Lung microvascular endothelial cell (primary cell): ENCODE measurements at places on chromosomes 5 and 9.
A peak's percentile ranks its signal among the peaks of the same experiment; 100 is the strongest.

GRCh38 chr5:141517880-141518617 is 29.2 kb downstream of the PCDHGC5 start:
- DNase-seq, result no peak

DNA sequence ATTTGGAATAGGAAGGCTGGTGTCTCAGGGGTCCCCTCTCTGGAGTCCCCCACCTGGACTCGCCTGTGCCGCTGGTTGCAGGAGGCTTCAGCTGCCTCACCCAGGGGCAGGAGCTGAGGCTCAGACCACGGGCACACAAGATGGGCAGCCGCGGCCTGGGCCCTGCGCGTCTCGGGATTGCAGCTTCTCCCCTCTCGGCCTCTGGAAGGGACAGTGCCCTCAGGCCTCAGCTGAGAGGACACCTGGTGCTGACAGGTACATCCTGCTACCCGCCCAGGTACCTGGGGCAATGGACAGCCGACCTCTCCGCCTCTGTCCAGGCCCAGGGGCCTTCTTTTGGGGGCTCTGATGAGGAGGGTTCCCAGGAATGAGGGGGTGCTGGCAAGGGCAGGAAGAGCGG is 38.3 kb downstream of the UNC5A start:
- no peak for DNase-seq

GRCh38 chr9:79264041-79264440 is 307.7 kb upstream of the TLE4 start:
- DNase-seq, result no peak

DNA sequence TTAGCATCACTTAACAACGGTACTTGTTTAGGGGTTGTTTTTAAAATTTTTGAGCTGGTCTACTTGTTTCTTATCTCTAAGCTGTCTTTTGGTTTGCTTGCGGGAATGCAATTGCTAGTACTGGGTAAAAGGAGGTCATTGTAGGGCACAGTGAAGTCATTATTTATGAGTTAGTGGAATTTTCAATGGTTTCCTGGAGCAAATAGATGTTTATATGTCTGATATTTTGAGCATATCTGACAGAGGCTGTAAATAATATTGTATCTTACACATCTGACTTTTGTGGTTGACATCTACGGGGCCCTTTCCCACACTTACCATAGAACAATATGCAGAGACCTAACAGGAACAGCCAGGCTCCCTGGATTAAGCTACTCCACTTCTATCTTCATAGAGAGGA is 90.4 kb upstream of the IL6ST start:
- DNase-seq, result no peak

DNA sequence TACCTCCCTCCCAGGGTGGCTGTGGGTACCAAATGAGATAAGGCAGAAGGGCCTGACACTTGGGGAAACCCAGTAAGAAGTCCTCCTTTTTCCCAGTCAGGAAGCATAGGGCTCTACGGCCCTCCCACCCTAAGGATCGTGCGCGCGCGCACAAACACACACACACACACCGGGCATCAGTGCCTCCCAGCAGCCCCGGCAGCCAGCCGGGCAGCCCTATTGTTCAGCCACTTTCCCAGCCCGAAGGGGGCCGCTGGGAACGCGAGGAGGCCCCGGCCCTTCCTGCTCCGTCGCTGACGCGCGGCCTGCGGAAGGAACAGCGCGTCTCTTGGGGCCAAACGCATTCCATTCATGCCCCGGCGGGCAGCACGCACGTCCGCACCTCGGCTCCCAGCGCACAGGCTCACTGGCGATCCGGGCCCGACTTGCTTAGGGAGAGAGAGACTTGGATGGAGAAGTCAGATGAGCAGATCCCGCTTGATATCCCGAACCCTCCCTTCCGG is 22.6 kb downstream of the DUSP1 start:
- peak; percentile 98 for DNase-seq

GRCh38 chr5:40675396-40676133 is 4.2 kb upstream of the PTGER4 start:
- no peak for DNase-seq

DNA sequence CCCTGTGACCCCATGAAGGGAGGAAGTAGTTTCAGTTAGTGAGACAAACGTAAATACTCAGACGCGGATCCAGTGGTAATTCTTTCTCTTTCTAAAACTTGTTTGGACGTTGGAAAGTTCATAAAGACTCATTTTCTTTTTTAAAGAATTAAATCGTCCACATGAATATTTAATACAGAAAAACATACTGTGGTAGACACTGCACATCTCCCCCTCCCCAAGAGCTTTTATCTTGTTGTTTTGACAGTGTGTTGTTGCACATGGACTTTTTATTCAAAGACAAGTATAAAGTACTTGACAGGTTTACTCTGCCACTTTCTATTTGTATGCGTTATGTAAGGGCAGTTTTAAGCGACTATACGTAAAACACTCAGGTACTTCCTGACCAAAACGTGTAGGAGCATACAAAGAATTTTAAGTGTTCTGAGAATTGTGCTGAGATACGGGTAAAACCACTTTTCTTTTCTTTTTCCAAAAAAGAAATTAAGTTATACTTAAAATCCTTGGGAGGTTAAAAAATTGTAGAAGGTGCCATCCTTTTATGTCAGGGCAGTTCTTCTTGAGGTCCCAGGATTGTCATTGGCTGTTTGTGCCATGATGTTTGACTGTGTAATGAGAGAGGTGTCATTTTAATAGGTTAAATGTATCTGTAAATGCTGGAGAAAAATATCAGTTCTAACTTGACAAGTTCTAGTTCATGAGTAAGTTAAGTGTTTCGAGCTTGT is 1.3 kb downstream of the NIPBL start:
- peak; percentile 69 for DNase-seq

DNA sequence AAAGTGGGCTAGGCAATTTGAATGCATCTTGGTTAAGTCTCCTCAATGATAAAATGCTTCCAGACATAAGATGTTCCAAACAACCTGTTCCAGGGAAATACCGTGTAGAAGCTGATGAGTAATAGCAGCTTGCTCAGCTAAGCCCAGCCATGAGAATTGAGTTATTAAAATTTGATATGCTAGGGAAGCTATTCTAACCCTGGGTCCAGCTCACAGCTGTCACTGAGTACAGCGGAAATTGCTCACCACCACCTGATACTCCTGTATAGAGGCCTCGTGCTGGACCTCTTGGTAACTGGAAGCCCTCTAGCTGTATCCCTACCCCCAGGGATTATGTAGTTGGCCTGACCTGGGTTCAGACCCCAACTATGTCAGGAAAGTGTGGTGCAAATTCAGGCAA is 521.3 kb upstream of the TRPC7 start:
- DNase-seq, result no peak

- no peak for DNase-seq
These were observed 60.2 kb downstream of the TSTD2 start for GRCh38 chr9:97572892-97573365.

DNA sequence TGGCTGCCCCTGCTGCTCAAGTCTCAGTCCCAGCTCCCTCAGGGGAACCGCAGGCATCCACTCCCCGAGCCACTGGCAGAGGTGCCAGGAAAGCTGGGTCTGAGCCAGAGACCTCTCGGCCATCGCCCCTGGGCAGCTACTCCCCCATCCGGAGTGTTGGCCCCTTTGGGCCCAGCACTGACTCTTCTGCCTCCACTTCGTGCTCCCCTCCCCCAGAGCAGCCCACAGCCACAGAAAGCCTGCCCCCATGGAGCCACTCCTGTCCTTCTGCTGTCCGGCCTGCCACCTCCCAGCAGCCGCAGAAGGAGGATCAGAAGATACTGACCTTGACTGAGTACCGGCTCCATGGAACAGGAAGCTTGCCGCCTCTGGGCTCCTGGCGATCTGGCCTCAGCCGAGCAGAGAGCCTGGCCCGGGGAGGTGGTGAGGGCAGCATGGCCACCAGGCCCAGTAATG is 49.8 kb upstream of the TESK1 start:
- no peak for DNase-seq

DNA sequence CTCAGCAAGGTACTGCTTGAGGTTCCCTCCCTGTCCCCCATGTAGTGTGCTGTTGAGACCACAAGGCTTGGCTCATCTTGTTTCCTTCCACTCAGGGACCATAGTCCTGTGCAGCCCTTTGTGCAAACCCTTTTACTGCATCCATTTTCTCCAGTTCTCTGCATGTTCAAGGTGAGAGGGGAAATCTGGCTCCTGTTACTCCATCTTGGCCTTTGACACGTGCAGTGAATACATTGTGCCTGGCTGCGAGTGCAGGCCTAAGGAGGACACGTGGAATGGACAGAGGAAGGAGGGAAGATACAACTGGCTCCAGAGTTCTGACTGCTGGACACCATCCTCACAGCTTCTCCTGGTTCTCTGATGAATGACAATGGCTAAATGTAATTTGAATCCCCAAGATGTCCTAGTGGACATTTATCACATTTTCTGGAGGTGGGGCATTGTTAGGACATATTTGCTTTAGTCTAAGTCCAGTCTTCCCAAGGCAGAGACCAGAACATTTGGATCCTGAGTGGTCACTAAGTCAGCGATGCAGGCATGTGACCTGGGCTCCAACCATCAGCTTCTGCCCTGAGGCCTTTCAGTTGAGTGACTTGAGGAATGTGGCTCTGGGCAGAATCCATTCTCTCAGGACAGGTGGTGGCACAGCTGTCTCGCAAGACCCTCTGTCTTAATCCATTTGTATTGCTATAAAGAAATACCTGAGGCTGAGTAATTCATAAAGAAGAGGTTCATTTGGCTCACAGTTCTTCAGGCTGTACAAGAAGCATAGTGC is 189.0 kb upstream of the DAP start:
- no peak for DNase-seq

GRCh38 chr5:134446938-134447337 is 35.3 kb upstream of the CDKN2AIPNL start:
- DNase-seq, result no peak

DNA sequence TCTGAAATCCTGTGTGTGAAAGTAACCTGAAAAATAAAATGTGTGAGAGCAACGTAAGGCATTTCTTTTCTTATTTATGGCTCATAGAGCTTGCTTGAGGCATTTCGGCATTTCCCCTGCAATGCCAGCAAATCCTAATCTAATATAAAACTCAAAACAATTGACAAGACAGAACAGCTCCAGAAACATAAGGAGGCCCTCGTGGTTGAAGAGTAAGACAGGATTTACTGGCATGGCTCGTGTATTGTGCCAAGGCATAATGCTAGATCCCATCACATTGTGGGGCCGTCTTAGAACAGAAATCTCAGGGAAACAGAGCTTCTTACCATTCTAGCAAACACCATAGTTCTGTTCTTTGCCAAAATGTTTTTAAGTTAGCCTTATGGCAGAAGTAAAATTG is 166.2 kb downstream of the NTRK2 start:
- DNase-seq, result no peak

- DNase-seq, result no peak
These were observed 29.7 kb downstream of the PDE4D start for GRCh38 chr5:59863777-59864176.

DNA sequence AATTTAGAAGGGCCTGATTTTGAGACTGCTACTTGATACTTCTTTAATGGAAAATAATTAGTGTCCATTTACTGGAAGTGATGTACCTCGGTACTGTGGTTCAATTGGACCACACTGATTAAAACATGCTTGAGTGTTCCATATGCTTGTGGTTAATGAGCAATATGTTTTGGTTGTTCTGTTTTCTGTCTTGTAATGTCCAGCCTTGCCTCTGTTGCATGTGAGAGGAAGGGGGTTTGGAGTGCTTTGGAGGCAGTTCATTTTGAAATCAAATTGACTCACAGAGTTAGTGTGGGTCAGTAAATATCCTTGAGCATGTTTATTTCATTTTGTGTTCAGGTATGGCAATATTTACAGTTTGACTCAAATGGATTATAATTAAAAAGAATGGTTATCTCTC is 334.4 kb downstream of the ARHGEF28 start:
- no peak for DNase-seq

- no peak for DNase-seq
These were observed 14.1 kb downstream of the CFAP95 start for GRCh38 chr9:69834591-69835184.

GRCh38 chr9:92276331-92277032 is 17.0 kb downstream of the IARS1 start:
- no peak for DNase-seq

- peak; percentile 13 for DNase-seq
These were observed 33.2 kb downstream of the PTGR1 start for GRCh38 chr9:111566234-111566633.

DNA sequence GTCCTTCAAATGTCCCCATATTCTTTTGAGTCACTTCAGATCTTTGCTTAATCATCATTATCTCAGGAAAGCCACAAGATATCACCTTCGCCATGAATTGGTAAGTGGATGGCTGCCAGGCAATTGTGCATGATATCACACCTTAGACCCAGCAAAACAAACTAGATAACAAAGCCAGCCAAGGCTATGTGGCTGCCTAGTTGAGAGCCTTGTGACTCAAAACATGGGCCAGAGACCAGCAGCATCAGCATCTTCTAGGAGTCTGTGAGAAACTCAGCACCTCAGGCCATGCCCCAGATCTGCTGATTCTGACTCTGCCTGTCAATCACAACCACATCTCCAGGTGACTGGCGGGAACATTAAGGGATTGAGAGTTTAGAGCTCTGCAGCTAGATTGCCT is 82.8 kb downstream of the SLIT3 start:
- no peak for DNase-seq

DNA sequence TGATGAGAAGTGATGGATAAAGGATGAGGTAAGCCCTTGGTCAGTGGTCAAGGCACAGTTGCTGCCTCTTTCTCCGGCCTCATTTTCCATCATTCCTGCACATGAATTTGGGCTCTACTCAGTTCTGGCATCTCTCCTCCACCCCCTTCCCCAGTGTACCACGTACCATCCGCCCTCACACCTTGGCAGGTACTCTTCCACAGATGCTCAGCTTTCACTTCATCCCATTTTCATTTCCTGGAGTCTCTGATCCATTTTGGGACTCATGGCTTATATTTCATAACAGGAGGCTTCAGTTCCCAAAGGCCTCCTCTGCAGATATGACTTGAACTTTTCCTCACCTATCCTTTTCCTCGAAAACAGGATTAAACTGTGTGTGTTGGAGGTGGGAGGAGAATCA is 326.7 kb downstream of the ASTN2 start:
- DNase-seq, result no peak

- DNase-seq, result no peak
These were observed 128.9 kb downstream of the GDNF start for GRCh38 chr5:37710965-37711364.

DNA sequence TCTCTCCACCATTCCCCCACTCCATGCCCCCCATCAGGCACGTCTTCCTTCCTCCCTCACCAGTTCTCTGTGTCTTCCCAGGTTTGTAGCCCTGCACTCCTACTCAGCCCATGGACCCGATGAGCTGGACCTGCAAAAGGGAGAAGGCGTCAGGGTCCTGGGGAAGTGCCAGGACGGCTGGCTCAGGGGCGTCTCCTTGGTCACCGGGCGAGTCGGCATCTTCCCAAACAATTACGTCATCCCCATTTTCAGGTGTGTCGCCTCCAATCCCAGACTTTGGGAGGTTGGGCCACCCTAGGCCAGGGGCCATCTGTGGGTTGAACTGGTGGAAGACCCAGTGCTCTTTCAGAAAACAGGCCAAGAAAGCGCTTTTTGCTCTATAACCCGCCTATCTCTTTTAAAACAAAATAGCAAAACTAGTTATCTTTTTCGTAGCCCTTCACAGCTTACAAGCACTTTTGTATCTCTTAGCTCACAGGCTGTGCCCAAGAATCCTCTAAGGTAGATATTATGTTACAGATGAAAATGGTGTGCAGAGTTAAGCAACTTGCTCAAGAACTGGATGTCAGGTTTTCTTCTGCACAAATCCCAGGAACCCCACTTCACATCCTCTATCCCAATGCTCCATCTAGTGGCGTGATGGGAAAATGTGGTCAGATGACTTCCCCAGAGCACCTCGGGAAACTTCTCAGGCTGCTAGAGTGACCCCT is 56.2 kb downstream of the PLAC8L1 start:
- DNase-seq, result peak; percentile 68
